Activated CD4-positive, alpha-beta T cell treated with anti-CD3 and anti-CD28 coated beads, Interleukin-2, amount 10 ng/mL, durations not matched to agents 24 days and 14 days (primary cell): ENCODE measurements at places on chromosomes 7 and 10.

DNA sequence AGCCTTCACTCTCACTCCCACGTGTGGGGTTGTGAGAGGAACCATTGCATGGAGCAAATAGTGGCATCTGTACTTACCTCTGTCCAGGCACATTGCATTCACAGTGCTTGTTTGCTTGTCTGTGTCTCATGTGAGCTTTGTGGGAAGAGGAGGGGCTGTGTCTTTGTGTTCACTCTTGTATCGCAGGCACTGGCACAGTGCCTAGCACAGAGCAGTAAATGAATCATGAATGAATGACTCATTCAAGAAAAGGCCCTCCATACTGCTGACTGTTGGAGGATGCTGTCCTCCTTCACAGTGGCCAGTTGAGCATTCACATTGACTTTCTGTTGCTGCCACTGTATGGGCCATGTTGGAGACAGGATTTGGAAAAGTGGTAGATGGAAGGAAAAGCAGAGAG lies 125.3 kb downstream of the SORCS3 start:
- no peak for DNase-seq

DNA sequence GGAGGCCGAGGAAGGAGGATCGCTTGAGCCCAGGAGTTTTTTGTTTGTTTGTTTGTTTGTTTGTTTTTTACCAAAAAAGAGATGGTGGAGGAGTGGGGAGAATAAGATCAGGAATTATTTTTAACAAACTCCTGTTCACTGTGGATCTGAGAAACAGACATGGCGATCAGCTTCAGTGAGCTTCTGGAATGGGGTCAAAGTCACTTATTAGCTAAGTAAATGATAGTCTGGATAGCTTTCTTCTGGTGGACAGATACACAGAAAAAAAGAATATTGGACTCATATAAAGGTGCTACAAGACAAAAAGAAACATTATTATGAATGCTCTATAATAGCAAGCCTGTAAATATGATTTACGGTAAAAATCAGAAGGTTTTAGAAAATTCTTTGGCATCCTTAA lies 85.1 kb downstream of the POU6F2 start:
- DNase-seq: no peak

DNA sequence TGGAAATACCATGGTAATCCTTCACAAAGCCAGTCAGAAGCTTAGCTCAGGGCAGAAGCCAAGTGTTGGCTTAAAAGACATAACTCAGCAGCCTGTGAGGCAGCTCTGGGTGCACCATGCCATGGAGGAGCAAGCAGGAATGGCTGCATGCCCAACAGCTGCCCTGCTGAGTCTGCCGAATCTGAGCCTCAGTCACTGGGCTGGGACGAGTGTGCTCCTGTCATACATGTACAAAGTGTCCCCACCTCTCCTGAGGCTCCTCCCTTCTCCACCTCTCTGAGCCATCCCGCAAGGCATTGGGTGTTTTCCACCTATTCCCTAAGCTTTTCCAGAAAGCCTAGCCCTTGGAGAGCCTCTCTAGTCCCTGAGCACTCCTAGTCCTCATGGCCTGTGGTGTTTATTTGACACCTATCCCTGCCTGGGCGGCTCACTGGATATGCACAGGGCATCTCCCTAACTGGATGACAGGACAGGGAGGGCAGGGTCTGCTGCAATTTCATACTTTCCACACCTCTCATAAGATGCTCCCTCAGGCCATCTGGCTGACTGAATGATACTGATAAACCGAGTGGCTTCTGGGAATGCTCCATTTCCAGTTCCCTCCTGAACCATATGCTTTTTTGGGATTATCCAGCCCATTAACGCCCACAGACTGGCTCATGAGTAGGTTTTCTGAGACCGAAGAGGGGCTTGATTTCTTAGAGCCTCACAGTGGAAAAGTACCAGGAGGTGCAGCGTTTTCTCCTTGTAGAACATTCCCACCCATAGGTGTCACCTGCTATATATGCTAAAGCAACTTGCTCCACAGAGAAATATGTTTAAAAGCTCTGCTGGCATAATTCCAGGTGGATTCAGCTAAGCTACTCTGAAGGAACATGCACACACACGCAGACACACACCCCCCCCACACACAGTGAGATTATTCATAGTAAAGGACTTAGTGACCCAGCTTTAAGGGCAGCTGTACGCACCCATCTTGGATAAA lies 199.3 kb downstream of the SNX10 start:
- no peak for DNase-seq

DNA sequence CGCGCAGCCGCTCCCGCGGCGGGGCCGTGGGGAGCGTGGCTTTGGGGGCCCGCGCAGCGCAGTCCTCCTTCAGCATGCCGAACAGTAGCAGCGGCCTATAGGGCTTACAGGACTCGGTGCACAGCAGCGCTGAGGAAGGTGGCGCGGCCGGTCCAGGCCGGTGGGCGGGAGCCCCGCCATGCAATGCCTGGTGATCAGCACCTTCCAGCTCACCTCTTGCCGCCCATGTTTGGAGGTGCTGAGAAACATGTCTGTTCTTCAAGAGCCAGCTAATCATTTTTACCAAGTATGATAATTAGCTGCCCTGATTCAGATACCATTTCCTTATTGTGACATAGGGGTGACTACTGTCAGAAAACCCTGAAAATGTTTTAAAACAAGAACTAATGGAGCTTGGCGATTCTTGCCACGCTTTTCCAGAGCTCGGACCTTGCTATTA lies 33.5 kb upstream of the SFTPD start:
- no peak for DNase-seq

DNA sequence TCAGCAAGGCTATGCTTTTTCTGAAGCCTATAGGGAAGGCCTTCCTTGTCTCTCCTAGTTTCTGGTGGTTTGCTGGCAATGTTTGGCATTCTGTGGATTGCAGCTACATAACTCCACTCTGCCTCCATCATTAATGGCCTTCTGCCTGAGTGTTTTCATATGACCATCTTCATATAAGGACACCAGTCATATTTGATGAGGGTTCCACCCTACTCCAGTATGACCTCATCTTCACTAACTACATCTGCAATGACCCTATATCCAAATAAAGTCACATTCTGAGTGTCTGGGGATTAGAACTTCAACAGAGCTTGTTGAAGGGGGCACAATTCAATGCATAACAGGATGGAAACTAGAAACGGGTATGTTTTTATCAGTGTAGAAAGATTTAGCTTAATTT lies 22.1 kb downstream of the CAV1 start:
- peak; percentile 12 for DNase-seq

DNA sequence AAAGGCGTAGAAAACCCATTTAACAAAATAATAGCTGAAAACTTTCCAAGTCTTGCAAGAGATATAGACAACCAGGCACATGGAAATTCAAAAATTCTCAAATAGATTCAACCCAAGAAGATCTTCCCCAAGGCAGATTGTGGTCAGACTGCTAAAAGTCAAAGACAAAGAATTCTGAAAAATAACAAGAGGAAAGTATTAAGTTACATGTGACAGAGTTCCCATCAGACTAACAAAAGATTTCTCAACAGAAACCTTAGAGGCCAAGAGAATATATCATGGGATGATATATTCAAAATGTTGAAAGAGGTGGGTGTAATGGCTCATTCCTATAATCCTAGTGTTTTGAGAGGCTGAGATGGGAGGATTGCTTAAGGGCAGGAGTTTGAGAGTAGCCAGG lies 59.8 kb downstream of the TMEM178B start:
- DNase-seq: no peak

DNA sequence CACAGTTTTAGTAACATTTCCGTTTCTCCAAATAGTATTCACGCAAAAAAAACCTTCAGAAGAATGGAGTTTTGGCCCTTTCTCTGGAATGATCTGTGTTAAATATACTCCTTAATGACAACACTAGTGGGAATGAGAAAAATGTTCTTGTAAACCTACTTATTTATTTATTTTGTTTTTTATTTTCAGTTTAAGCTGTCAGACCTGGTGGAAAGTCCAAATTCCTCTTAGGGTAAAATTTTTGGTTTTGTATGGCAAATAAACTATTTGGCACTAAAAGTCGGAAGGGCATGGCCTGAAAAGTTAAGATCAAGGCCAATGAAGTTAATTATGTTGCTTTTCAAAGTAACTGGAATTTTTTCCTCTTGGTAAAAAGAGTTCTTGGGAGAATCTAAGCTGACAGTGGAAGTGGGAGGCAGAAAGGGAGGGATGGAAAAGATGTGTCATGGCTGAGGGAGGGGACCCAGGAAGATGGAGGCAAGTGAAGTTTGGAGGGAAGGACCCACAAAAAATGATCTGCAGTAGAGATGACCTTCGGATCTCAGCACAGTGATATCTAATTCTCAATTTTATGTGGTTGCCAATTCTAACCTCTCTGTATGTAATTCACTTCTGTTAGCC lies 33.5 kb upstream of the VPS41 start:
- no peak for DNase-seq

DNA sequence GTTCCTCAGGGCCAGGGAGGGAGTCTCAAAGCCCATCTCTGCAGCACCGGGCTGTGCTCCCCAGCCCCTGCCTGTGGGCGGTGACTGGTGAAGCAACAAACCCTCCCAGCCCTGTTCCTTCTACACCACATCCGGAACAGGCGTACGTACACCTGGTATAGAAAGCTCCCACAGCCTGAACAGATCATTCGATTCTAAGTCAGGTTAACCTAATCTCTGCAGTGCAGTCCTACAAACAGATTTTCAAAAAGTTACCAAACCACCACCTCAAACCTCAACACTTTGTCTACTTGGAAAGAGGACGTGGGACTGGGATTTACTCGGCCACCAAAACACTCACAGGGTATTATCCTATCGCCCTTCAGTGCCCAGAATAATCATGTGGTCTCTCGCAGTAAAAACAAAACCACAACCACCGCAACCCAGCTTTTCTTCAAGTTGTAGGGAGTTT lies 238.4 kb downstream of the DIP2C start:
- DNase-seq: peak; percentile 89

GRCh38 chr10:6203331-6204062 lies 765 bp downstream of the PFKFB3 start:
- DNase-seq: peak; percentile 92

GRCh38 chr7:31758755-31759154 lies 71.7 kb downstream of the PPP1R17 start:
- DNase-seq: no peak

- DNase-seq: no peak
Observed at GRCh38 chr7:15561835-15562234, at the start of gene AGMO. AGMO (minus strand) TSS chr7:15562015.

DNA sequence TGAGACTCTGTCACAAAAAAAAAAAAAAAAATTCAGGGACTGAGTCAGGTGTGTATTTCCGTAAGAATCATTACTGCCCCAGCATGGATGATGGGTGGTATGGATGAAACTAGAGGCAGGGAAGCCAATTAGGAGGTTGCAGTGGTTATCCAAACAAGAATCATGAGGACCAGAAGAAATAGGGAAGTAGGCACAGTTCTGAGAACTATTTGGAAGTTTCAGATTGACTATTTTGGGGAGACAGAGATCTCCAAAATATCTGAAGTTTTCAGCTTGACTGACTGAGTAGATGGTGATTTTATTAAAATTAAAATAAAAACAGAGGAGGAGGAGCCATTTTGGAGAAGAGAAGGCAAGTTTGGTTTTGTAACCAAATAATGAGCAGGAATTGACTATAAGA lies 119.4 kb upstream of the NRBF2 start:
- no peak for DNase-seq

DNA sequence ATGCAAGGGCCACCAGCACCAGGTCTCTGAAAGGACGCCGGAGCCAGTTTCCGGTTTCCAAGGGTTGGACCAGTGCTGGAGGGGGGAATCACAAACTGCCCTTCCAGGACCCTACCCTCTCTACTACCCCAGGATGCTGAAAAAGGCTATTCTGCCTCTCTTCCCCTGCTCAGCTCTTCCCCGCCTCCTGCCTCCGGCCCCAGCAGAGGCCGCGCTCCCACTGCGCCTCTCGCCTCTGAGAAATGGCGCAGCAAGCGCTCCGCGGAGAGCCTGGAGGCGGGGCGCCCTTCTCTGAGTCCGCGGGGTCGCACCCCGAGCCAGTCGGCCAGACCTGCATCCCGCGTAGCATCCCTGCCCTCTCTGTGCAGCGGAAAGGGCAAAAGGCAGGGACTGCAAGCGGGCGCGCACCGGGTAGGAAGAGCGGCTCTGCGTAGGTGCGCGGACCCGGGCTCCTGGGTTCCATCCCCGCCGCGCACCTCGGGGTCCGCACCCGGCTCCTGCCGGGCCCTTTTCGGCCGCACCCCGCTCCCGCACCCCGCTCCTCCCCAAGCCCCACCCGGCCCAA lies 476 bp upstream of the RET start:
- peak; percentile 75 for DNase-seq

- no peak for DNase-seq
Observed at GRCh38 chr7:129285111-129285510, 60.3 kb downstream of the AHCYL2 start.

DNA sequence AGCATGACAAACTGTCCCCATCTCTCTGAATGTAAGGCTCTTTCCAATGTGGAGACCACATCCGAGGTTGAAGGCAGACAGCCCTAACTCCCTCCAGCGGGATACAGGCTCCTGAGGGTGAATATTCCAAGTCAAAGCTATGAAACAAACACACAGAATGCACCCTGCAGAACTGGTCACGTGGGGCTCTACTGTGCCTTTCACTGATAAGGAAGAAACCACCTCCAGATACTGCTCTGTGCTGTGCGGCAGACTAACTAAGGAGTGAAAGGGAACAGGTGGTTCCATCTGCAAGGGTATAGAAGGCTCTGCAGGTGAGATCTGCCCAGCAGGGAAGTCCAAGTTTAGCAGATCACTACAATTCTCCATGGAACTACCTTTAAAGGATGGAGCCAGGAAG lies 534.4 kb downstream of the KCNMA1 start:
- no peak for DNase-seq

- DNase-seq: no peak
Observed at GRCh38 chr7:127765150-127765549, 113.2 kb downstream of the SND1 start.

DNA sequence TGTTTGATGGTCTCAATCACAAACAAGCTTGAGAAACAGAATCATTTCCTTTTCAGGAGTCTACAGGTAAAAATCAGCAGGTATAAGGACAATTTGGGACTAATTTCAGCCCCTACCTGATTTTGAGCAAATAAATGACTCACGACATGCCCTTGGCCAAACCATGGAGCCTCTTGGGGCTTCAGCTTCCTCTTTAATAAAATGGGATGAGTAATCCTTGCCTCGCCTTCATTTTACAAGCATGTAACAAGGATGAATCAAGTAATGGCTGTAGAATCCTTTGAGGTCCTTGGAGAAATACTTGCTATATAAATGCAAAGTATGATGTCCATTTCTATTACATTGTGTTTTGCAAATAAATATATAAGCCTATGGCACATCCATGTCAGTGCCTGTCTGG lies 212.8 kb upstream of the PODXL start:
- DNase-seq: no peak

- DNase-seq: peak; percentile 78
Observed at GRCh38 chr7:142323706-142324105, 65.8 kb upstream of the PRSS58 start.
